Pulmonary artery endothelial cell (primary cell): ENCODE measurements at places on chromosomes 5 and 9. TPM values are rescaled to one million over a fixed set of nuclear protein-coding genes. Genes with fewer than 3 reads are reported as not detected.

SELENOP gene
- total RNA-seq, result 0.40 and 0.53 TPM in 2 replicates

C9orf152 gene
- not detected in 2 replicates for total RNA-seq

LAMC3 gene
- 0.07 TPM in 1 of 2 replicates, not detected in the other for total RNA-seq

FABP6 gene
- total RNA-seq, result not detected in 2 replicates

DOCK8 gene
- total RNA-seq, result 0.33 and 0.78 TPM in 2 replicates

ADAMTS2 gene
- total RNA-seq, result 0.04 TPM in 1 of 2 replicates, not detected in the other

PCDHA6 gene
- 0.40 and 0.88 TPM in 2 replicates for total RNA-seq

GABBR2 gene
- 13.7 and 23.3 TPM in 2 replicates for total RNA-seq

SMIM23 gene
- total RNA-seq, result not detected in 2 replicates

HEMGN gene
- not detected in 2 replicates for total RNA-seq

SLC36A2 gene
- total RNA-seq, result not detected in 2 replicates

SLC22A4 gene
- 4.4 and 6.7 TPM in 2 replicates for total RNA-seq

THOC3 gene
- total RNA-seq, result 60.7 and 99.9 TPM in 2 replicates

DMGDH gene
- 0.20 and 0.25 TPM in 2 replicates for total RNA-seq

MYOT gene
- not detected in 2 replicates for total RNA-seq

RAB14 gene
- total RNA-seq, result 36.3 and 39.3 TPM in 2 replicates

CCIN gene
- 1.2 and 2.3 TPM in 2 replicates for total RNA-seq

SEMA5A gene
- 0.04 and 0.40 TPM in 2 replicates for total RNA-seq

ZBTB43 gene
- 7.4 and 7.8 TPM in 2 replicates for total RNA-seq

CDC20B gene
- total RNA-seq, result 0.07 and 0.14 TPM in 2 replicates

GABRG2 gene
- total RNA-seq, result not detected in 2 replicates

IFNA2 gene
- total RNA-seq, result not detected in 2 replicates

TAF11L10 gene
- not detected in 2 replicates for total RNA-seq

SURF2 gene
- total RNA-seq, result 17.5 and 19.8 TPM in 2 replicates

OCLN gene
- total RNA-seq, result 14.0 and 36.5 TPM in 2 replicates

S1PR3 gene
- 19.0 and 22.4 TPM in 2 replicates for total RNA-seq

C9orf43 gene
- total RNA-seq, result 0.35 and 0.46 TPM in 2 replicates

POU5F2 gene
- 0.26 and 0.46 TPM in 2 replicates for total RNA-seq

ACSL6 gene
- total RNA-seq, result not detected in 2 replicates

HCN1 gene
- total RNA-seq, result not detected in 2 replicates

TIGD6 gene
- 5.0 and 5.6 TPM in 2 replicates for total RNA-seq

MSX2 gene
- total RNA-seq, result 0.21 and 0.40 TPM in 2 replicates

RC3H2 gene
- 57.0 and 75.8 TPM in 2 replicates for total RNA-seq

TMEM215 gene
- total RNA-seq, result under 0.01 and 0.18 TPM in 2 replicates

MLANA gene
- total RNA-seq, result not detected in 2 replicates

PCDHB8 gene
- total RNA-seq, result 0.04 and 0.07 TPM in 2 replicates

ABO gene
- total RNA-seq, result not detected in 2 replicates

FBP2 gene
- not detected in 2 replicates for total RNA-seq

FOXD4 gene
- total RNA-seq, result 0.13 and 0.14 TPM in 2 replicates

GMCL2 gene
- total RNA-seq, result not detected in 2 replicates

PCDHGC4 gene
- 0.40 and 0.95 TPM in 2 replicates for total RNA-seq

PARP8 gene
- 0.13 and 0.28 TPM in 2 replicates for total RNA-seq

CNTNAP3B gene
- total RNA-seq, result 51.9 and 202 TPM in 2 replicates

RNF180 gene
- 5.0 and 6.8 TPM in 2 replicates for total RNA-seq

ZFP37 gene
- 1.7 and 2.3 TPM in 2 replicates for total RNA-seq

AK1 gene
- 50.2 and 56.2 TPM in 2 replicates for total RNA-seq

RASGEF1C gene
- not detected in 2 replicates for total RNA-seq

MUSK gene
- total RNA-seq, result under 0.01 TPM in 1 of 2 replicates, not detected in the other

SH3RF2 gene
- 1.3 and 2.5 TPM in 2 replicates for total RNA-seq

PCSK1 gene
- total RNA-seq, result 2.2 and 3.4 TPM in 2 replicates

RAB24 gene
- 15.4 and 22.2 TPM in 2 replicates for total RNA-seq

ADGRD2 gene
- total RNA-seq, result not detected in 2 replicates

QRFP gene
- total RNA-seq, result not detected in 2 replicates

FOXI1 gene
- not detected in 2 replicates for total RNA-seq

OR13F1 gene
- total RNA-seq, result not detected in 2 replicates

RPS23 gene
- 3,689 and 4,914 TPM in 2 replicates for total RNA-seq

PTCD2 gene
- total RNA-seq, result 5.9 and 7.3 TPM in 2 replicates

ANKRD31 gene
- total RNA-seq, result not detected in 2 replicates

ROR2 gene
- total RNA-seq, result not detected in 2 replicates
